NCI-H748 treated with DMSO at 0.1 percent for 48 hours (cell line): ENCODE measurements at places on chromosomes 4 and X.

GRCh38 chr4:5722328-5722727 is 11.3 kb downstream of the EVC start:
- DNase-seq, result no peak

DNA sequence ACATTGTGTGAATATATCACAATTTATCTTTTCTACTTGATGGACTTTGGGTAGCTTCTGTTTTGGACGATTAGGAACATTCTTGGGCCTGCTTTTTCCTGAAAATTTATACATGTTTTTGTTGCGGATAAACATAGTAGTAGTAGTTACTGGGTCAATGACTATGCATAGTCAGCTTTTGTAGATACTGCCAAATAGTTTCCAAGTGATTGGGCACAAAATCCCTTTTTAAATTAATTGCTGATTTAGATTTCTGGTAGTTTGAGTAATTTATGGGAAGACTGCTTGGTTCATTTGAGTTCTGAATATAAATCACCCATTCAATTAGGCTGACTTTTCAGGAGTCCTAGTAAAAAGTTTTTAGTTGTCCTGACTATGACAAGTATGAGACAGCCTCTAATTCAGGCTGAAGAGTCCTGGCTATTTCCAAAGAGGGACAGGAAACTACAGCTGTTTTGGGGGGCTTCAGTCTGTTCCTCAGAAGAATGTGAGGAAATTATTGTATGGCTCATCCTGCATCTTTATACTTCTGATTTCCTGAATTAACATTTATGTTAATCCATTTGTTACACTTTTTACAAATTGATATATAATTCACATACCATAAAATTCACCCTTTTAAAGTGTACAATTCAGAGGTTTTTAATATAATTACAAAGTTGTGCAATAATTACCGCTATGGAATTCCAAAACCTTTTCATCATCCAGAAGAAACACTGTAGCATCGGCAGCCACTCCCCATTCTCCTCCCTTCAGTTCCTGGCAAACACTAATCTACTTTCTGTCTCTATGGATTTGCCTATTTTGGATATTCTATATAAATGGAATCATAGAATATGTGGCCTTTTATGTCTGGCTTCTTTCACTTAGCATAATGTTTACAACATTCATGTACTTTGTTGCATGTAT is 14.2 kb downstream of the LRP2BP start:
- no peak for DNase-seq

GRCh38 chrX:150035531-150035930 is 97.2 kb upstream of the EOLA2 start:
- DNase-seq, result no peak

DNA sequence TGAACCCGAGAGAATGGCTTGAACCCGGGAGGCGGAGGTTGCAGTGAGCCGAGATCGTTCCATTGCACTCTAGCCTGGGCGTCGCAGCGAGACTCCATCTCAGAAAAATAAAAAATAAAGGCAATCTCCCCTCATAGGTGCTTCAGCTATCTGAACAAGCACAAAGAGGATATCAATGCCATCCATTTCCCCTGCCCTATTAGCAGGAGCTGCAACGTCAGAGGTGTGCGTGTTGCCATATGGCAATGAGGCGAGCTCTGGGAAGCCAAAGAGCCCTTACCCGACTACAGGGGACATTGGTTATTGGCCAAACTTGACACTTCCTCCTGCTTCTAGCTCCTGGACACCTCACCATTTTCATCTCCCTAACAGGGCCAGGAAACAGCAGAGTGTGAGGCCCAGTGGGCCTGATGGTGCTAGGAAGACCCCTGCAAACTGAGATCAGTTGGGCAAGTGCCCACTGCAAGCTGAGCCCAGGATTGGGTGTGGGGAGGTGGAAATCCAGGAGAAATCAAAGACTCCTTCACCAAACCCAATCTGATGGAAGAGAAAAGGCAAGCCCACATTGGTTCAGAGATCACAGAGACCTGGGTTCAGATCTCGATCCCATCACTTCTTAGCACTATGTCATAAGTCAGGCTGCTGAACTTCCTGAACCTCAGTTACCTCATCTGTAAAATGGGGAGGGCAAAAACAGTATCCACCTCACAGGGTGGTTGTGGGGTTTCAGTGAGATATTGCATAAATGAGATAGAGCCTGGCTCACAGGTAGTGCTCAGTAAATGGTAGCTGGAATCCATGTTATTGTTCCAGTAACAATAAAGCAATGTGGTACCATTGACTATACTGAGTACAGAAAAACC is 21.2 kb downstream of the SLC25A5 start:
- no peak for DNase-seq
